ENCODE measurements at places on chromosomes 7 and 10. TPM values are rescaled to one million over a fixed set of nuclear protein-coding genes. Genes with fewer than 3 reads are reported as not detected.

- no peak for DNase-seq
These were observed 152.3 kb upstream of the LANCL2 start for GRCh38 chr7:55212838-55213237.

RTKN2 gene
- total RNA-seq = 2.4 TPM

LIPK gene
- total RNA-seq = not detected

GRCh38 chr7:121182902-121183301 lies 145.9 kb upstream of the WNT16 start:
- no peak for DNase-seq

SLC26A3 gene
- not detected for total RNA-seq

- DNase-seq = no peak
These were observed 91.3 kb downstream of the CHN2 start for GRCh38 chr7:29285861-29286260.

GRCh38 chr7:73974101-73974947 lies 53.6 kb upstream of the ELN start:
- no peak for DNase-seq

DNA sequence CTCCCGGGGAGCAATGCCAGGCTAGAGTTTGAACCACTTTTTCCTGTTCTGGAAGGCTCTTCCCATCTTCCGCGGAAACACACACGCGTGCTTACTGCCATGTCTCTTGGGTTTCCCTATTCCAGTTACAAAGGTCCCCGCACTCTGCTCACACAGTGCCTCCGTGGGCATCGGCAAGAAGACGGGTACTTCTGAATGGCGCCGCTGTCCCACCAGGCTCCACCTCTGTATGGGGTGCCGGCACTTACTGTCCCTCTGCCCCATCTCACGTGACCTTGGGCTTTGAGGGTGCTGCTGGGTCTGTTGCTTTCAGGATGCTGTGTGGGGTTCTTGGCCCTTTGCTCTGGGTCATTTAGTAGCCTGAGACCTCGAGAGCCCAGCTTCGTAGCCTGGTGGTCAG lies 170.7 kb upstream of the SH2B2 start:
- no peak for DNase-seq

DNA sequence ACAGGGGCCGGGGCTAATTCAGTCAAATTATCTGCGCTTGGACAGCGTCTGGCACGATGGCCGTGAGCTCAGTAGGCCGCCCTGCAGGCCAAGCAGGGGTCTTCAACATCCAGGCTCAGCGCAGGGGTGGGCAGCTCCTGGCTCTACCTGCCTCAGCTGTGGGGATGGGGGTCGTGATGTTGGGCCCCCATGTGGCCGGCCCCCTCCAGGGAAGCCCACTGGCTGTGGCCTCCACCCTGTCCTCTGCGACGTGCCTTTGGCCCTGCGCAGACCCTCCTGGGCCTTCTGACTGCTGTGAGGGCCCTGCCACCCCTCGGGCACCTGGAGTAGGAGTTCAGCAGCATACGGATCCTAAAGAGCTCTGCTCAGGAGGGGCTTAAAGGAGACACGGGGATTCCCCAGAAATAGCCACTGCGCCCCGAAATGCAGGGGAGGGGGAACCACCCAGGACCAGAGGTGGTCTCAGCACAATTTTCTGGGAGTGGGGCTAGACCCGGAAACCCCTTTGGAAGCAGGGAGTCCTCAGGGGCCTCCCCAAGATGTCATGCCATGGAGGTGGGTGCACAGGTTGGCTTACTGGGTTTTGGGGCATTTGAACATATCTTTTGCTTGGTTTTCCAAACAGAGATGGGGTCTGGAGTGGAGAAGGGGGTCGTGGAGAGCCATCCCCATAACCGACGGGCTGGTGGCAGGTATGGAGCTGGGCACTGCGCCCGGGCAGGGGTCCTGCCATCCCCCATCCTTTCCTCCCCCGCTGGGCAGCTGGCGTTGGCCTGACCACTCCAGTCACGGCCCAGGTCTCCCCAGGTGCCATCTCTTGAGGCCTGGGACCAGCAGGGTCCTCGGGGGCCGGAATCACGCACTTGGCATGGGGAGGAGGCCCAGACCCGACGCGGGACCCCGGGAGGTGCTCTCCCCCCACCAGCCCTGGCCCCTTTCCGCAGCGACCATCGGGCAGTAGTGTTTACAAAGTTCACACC lies 4.0 kb upstream of the ADAP1 start:
- no peak for DNase-seq

CLDN4 gene
- 0.27 TPM for total RNA-seq

DNA sequence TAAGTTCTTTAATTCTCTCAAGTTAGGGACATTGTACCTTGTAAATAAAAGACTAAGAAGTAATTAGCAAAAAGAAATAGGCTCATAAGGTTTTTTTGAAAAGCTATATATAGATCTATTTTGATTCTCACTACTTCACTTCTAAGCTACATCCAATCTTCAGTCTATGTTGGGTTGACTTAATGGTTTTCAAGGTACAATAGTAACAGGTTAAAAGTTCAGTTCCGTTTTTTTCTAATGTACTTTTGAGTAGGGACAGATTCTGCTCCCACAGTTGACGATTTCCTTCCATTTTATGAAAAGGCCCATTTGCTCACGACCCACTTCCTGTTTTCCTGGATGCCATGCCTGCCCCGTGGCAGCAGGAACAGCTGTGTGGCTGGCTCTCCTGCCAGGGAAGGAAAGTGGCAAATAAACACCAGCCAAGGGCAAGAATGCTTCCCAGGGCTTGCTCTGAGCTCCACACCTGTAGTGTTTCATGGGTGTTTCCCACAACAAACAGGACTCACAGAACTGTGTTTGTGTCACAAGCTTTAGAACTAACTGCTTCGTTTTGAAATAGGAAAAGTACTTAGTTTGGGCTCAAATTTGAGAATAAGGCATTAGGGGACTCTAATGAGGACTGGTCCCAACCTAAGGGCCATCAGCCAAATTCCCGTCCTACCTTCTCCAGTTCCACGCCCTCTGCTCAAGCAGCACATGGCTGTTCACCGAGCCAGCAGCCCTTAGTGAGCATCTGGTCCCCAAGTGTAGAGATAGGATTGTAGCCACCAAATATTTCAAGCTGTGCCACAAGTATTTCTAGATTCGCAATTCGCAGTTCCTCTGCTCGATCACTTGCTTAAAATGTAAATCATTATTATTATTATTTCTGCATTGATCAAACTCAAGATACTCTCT lies 240.7 kb downstream of the COBL start:
- peak; percentile 8 for DNase-seq

DNA sequence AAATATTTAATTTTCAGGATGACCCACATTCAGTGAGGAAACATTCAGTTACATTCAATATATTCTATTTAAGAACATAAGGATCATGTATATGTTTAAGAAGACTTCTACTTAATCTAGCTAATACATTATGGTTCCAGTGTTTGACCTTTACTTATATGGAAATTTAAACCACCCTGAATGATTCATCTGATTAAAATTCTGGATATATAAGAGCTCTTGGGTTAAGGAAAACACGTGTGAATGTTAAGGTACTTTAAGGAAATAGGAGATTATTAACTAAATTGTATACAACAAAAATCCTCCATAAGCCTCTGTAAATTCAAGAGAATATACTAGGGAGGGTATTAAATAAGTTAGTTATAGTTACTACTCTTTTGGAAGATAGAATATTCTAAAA lies 40.9 kb downstream of the HDAC9 start:
- DNase-seq = no peak

- DNase-seq = peak; percentile 68
These were observed 35.9 kb downstream of the DENND2A start for GRCh38 chr7:140604760-140605159.

GRCh38 chr7:158723266-158723665 lies 18.7 kb upstream of the NCAPG2 start:
- no peak for DNase-seq

MRLN gene
- 254 TPM for total RNA-seq

DNA sequence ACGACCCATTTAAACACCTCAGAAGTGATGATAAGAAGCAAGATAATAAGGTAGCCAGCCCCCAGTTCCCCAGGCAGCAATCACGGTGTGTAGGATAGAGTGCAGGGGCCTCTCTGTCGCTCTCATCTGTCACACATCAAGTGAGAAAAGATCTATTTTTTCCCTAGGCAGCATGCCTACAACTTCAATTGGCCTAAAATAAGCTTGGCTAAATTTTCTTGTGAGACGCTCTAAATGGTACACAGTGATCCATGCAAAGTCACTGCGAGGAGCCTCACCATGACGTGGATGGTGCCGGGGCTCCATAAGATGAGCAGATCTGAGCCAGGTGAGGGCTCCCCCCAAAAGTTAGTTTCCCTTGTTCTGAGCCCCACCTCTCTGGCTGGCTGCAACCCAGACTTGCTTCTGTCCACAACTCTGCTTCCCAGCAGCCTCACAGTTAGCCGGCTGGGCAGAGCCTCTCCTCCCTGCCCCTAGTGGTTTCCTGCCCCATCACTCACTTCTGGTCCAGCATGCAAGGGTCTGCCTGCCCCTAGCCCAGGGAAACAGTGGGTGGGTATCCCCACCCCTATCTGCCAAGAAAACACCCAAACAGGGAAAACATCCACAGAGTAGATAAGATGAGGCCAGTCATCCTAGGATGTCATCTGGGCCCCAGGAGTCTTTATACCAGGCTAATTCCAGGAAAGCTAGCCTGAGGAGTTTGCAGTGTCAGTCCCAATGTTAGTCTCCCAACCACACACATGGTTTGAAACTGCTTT lies 342.1 kb downstream of the GRID1 start:
- peak; percentile 11 for DNase-seq

EPO gene
- total RNA-seq = not detected

MAT1A gene
- 0.04 TPM for total RNA-seq

ZNF365 gene
- total RNA-seq = 0.13 TPM

TCAF2 gene
- 9.4 TPM for total RNA-seq

MPP7 gene
- 4.8 TPM for total RNA-seq

DNA sequence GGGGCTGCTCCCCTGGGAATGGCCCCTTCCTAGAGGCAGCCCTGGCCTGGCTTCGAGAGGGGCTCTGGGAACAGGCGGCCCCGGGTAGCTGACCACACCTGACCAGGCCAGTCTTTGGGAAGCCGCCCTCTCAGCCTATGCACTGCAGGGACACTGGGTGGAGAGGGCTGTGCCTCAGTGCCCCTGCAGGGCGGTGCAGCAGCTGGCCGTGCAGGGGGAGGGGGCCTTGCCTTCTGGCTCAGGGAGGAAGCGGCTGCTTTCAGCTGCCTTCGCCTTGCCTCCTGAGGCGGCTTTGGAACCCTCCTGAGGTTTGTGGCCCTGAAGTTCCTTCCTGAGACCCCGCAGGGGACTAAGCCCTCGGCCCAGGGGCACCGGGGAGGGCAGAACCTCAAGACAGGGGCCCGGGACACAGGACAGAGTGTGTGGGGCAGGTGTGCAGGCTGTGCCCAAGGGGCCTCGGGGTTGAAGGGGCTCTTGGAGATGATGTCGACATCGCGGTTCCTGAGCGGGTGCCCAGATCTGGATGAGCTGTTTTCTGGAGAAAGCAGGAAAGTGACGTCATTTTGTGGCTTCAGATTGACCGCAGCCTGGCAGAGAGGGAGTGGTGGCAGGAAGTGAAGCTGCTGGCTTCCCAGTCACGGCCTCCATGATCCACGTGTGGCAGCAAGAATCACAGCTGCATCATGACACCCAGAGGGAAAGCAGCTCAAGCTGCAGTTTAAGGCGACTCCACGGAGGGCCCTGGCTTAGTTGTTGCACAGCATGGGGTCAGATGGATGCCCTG lies 17.7 kb downstream of the ADAM8 start:
- DNase-seq = peak; percentile 81

GRCh38 chr7:28093623-28094232 lies 86.9 kb downstream of the JAZF1 start:
- DNase-seq = peak; percentile 70

DNA sequence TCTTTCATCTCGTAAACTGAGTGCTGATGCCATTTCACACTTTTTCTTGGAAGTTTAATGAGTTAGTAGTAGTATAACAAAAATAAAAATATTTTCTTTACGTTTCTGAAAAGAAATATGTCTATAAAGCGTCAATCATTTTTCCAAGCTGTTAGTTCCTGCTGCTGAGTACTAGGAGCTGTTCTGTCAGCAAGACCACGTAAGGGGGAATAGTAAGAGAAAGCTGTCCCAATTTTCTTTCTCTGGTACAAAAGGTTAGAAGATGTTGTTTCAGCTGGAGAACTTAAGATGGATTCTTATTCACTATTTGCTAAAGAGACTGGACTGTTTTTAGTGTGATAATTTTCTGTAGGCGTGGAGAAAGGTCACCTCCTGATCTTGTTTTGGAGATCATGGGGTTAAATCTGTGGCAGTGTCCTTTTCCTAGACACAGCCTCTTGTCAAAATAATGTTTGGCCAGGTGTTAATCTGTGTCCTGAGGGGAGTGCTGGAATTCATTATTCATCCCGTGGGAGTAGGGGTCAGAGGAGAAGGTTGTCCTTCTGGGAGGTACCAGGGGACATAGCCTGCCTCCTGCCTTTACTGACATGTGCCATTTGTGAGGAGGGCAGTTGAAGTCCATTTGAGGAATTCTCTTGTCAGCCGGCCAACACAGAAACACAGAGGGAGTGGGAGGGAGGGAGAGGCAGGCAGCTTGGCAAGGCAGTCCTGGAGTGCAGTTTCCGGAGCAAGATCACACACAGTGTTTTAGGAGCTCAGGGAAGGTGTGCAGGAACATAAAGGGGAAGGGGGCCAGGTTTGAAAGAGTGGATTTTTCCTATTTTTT lies 368.7 kb downstream of the AUTS2 start:
- DNase-seq = peak; percentile 80

PNLIPRP2 gene
- 0.49 TPM for total RNA-seq

DNA sequence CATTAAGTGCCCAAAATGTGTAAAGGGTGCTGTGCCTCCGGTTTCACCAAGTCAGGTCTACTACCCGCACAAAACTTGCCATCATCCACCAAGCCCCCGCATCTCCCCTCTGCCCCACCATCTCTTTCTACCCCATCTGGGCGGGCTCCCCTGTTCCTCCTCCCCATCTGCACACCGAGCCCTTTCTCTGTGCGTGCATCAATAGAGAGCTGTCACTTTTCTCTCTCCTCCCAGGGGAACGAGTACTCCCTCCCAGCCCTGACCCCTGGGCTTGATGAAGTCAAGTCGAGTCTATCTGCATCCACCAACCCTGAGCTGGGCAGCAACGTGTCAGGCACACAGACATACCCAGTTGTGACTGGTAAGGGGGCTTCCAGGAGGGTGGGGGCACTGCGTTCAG lies 63.5 kb downstream of the PAX2 start:
- no peak for DNase-seq

- no peak for DNase-seq
These were observed 2.3 kb downstream of the ZC3HAV1L start for GRCh38 chr7:139033346-139034114.

GRCh38 chr7:2245883-2246675 lies 4.1 kb downstream of the NUDT1 start:
- DNase-seq = peak; percentile 81

GRCh38 chr10:111973306-111973705 lies 210.3 kb downstream of the GPAM start:
- DNase-seq = no peak

GRCh38 chr10:111209692-111210091 lies 132.9 kb downstream of the ADRA2A start:
- peak; percentile 49 for DNase-seq

SUN3 gene
- not detected for total RNA-seq

Measured in muscle of leg (tissue), 16 donors.